ENCODE measurements at places on chromosomes 6 and 20.

DNA sequence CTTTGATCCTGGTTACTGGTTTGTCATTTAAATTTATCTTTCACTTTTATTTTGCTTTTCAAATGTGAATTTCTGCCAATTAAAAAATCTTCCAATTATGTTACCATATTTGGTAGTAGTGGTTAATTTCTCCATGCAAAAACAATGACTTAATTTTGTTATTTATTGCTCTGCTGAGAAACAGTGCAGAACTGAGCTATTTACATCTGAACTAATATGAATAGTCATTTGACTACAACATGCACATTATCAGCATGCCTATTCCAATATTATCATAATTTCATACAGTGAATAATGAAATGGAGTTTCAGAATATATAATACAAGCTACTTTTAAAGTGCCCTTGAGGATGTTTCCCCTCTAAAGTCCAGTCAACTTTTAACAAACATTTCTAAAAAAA is 517 bp downstream of the PLN start:
- DNase-seq = no peak

DNA sequence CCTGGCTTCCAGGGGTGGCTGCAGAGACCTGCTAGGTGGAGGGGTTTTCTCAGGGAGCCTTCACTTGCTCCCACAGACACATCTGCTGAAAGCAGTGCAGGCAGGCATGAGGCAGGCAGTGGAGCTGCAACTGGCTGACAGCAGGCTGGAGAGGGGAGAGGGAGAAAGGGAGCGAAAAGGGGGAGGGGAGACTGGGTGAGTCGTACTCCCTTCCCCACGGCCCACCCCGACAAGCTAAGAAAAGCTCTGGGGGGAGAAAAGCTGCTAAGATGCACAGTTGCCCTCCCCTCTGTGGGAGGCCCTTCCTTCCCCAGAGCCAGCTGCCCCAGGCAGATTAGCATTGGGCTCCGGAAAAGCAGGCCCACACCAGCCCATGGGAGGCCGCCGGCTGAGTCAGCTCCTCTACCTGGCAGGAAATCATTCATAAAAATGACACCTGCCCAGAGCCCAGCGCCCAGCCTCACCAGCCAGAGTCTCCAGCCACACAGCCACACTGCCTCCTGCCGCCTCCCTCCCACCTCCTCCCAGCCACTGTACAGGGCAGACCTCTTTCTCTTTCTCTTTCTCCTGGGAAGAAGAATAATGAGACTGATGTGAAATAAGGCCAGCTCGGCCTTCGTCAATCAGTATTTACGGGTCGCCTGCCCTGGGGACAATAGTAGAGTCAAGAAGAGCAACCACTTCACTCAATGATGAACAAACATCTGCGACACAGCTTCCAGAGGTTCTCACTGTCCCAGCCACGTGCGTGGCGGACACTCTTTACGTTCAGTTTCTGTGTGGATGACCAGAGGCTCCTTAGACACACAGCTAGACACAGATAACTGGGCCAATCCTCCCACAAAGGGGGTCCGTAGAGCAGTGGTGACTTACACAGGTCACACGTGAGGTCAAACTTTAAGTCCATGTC is 7.7 kb upstream of the C20orf203 start:
- peak; percentile 93 for DNase-seq

DNA sequence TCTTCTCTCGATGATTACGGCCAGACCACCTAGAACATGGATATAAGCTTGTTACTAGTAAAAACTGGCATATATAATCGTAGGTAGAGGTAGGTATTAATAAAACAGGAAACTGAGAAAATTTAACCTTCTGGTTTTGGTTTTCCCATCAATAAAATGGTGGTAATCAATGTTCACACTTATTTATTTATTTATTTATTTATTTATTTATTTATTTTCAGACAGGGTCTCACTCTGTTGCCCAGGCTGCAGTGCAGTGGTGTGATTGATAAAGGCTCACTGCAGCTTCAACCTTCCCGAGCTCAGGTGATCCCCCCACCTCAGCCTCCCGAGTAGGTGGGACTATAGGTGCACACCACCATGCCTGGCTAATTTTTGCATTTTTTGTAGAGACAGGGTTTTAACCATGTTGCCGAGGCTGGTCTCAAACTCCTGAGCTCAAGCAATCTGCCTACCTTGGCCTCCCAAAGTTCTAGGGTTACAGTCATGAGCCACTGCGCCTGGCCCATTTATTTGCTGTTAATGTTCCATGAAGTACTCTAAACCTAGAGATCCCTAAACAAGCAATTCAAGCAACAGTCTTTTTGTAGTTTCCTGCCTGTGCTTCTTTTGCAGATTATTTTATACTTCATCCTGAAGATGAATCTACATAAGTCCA is 11.5 kb downstream of the TOMM6 start:
- no peak for DNase-seq

GRCh38 chr20:10758446-10758845 is 84.6 kb upstream of the JAG1 start:
- DNase-seq = no peak

DNA sequence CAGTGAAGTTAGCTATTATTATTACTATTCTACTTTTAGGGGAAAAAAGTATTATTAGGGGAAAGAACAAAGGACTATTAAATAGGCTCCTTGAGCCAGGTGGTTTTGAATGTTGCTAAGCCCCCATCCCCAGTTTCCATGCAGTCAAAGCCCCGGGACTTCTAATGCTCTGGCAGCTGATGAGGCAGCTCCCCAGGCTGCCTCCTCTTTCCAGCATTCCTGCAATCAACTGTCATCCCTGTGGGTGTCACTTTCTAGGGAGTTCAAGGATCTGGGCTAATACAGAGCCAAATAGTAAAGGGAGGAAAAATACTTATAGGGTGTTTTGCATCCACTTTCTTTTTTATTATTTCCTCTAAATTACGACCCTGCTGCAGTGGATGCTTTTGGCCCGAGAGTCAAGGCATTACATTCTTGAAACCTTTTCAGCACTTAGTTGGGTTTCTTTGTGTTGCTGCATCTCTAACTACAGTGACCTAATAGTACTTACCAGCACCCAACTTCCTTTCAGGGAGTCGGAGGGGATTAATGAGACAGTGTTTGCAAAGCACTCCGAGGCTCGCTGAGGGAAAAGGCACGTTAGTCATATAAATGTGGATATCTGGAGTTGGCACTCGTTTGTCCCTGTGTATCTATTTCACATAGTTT is 303.9 kb upstream of the MAP3K7 start:
- no peak for DNase-seq

- peak; percentile 39 for DNase-seq
Observed at GRCh38 chr6:109456111-109456583, 575 bp upstream of the MICAL1 start.

DNA sequence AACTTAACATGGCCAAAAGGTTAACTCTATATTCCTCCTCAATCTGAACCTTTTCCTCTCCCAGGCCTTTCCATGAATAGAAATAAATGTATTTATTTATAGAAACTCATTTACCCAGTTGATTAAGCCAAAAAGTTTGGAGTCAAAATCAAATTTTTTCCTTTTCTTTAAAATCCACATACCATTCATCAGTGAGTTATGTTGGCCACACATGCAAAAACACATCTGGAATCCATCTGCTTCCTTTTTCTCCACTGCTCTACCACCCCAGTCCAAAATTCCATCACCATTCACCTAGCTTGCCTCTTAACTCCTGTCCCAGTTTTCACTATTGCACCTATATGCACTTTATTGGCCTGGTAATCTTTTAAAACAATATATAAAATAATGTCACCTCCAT is 62.4 kb upstream of the TMEM200A start:
- DNase-seq = no peak

GRCh38 chr6:56448046-56448445 is 194.6 kb downstream of the DST start:
- peak; percentile 3 for DNase-seq

- no peak for DNase-seq
Observed at GRCh38 chr6:98847779-98848538, 13.6 kb downstream of the POU3F2 start.

Measured in hematopoietic multipotent progenitor cell treated with erythropoietin and hydrocortisone succinate and interleukin-3 and kit ligand, for 6 days (in vitro differentiated cells).